ENCODE measurements at places on chromosomes 7 and 10.

GRCh38 chr10:124680675-124681074, 63.5 kb downstream of the FAM53B start:
- no peak for DNase-seq

DNA sequence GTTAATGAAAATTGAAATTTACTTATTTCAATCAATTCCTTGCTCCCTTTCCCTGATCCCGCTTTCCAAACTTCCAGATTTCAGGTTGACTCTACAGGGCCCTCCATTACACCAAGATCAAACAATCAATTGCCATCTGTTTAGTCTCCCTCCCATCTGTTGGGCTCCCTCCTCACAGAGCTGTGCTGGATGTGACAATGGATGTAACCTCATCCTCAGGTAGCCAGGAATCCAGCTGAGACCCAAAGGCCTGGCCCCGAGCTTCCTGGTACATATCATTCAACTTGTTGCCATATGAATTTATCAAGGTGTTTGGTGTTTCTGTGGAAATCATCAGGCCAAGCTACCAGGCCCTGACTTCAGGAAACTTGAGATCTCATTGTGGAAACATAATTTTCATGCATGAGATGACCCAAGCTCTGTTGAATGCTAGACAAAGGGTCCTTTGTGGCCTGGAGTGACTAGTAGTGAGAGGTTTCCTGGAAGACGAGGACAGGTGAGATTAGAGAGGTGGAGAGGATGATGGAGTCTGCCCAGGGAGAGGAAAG, 148.6 kb upstream of the PDE1C start:
- DNase-seq = no peak

DNA sequence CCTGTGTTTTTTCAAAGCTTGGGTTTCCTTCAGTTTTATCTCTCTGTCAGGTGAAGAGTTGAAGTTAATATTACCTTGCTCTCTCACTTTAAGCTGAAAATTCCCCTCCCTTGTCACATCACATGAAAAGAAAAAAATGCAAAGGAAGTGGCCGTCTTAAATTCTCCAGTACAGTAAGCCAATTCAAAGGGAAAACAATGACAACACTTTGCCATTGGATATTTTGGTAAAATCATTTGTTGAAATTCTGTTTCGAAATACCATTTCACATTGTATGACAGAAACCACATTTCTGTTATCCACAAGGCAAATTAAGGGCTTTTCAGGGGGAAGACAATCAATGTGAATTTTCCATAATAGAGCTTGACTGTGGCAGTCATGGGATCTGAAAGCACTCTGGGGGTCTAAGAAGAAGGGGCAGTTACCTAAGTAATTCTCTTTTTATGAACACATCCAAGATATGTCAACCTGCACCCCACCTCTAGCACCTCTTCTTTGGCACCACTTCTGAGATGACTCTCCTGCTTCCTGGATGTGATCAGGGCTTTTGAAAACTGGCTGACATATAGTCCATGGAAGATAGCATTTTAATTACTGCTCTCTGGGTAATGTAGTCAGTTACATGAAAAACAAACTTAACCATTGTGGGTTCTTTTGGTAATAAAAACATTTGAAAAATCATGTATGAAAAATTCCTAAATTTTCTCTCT, 63.8 kb downstream of the ENTPD1 start:
- no peak for DNase-seq

DNA sequence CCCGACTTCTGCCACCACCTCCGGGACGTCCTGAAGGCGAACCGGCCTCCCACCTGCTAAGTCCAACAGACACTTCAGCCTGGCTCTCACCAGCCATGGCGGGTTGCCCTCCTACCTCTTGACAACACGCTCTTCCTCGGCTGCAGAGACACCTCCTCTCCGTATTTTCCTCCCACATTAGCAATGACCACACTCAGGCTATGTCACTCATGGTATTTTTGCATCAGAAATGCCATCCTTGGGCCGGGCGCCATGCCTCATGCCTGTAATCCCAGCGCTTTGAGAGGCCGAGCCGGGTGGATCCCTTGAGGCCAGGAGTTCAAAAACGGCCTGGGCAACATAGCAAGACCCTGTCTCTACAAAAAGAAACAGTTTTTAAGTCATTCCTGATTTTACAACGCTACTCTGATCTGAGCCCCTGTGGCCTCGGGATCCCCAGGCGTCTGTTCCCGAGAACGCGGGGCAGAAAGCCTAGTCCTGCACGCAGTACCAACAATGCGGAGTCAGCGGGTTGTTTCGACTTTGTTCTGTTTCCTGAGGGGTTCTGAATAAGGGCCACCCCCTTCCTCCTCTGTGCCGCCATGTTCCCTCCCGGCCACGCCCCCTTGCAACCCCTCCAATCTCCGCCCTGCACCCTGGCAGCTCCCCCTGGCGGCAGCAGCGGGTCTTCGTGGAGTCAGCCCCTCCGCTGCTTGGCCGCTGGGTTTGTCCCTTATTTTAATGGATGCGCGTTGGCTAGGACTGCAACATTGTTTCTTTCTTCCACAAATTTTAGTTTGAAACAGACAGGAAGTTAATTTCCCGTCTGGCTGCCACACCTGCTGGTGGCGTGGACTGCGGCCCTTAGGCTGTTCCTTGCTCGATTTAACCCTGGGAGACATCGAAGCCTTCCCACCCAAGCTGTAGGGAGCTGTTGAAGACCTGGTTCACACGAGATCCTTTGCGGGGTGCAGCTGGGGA, 9.7 kb upstream of the ZFAND2A start:
- peak; percentile 97 for DNase-seq
